Activated CD4-positive, alpha-beta T cell treated with anti-CD3 and anti-CD28 coated beads, Interleukin-2, amount 50 U/mL, for 16 hours (primary cell): ENCODE measurements at places on chromosomes 7 and 10.

- DNase-seq, result no peak
These were observed 47.2 kb downstream of the PWWP2B start for GRCh38 chr10:132443983-132444876.

DNA sequence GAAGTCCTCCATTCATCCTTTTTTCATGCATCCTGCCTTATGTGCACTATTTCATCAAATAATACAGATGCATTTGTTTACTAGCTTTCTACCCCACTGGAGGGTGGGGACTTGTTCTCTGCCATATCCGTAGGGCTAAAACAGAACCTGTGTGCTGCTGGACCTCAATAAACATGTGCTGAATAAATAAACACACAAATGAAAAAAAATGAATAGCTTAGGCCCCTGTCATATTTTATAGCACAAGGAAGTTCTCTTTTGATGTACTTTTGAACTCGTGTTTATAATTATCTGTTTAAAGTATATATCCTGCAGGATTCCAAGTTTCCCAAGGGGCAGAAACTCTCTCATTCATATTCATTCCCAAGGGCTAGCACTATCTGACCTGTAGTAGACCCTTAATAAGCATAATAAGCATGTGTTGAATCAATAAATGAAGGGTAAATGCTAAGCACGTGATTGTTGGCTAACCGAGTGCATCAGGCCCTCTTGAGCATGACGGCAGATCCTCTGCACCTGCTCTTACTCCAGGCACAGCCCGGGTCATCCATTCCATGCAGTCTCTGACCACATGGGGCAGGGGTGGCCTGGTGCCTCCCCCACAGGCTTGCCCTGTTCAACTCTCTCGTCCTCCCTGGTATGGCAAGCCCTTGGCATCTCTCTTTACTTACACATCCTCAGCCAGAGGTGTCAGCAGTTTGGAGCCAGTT is 474.1 kb upstream of the ZMIZ1 start:
- DNase-seq, result no peak

GRCh38 chr7:91875851-91876250 is 4.7 kb downstream of the MTERF1 start:
- no peak for DNase-seq

- peak; percentile 54 for DNase-seq
These were observed 23.6 kb downstream of the CEP41 start for GRCh38 chr7:130417213-130417612.

DNA sequence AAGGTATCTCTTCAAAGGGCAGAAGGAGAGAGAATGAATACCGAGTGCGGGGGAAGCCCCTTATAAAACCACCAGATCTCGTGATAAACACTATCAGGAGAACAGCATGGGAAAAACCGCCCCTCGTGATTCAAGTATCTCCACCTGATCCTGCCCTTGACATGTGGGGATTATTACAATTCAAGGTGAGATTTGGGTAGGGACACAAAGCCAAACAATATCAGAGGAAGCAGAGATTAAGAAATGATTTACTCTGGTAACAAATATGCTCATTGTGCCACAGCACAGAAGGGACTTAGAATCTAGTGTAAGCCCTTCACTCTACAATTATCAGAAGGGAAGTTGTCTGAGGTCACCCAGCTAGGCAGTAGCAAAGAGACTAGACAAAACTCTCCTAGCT is 40.1 kb upstream of the ZNRF2 start:
- no peak for DNase-seq

DNA sequence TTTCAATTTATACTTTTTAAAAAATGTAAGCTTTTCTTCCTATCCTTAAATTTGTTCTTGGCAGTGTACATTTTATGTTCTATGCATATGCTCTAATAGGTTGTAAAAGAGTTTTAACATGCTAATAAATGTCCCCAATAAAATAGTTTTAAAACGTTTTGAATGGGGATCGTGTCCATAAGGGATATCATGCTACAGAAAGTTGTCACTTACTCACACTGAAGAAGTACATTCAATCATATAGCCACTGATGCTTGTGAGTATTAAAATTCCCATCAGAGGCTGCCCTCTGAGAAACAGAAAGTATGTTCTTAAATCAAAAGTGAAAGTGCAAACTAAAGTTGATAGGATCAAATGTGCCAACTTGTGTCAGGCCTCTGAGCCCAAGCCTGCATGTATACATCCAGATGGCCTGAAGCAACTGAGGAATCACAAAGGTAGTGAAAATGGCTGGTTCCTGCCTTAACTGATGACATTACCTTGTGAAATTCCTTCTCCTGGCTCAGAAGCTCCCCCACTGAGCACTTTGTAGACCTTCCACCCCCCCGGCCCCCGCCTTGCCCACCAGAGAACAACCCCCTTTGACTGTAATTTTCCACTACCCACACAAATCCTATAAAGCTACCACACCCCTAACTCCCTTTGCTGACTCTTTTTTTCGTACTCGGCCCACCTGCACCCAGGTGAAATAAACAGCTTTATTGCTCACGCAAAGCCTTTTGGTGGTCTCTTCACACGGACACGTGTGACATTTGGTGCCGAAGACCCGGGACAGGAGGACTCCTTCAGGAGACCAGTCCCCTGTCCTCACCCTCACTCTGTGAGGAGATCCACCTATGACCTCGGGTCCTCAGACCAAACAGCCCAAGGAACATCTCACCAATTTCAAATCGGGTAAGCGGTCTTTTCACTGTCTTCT is 877 bp upstream of the NOD1 start:
- DNase-seq, result peak; percentile 66

DNA sequence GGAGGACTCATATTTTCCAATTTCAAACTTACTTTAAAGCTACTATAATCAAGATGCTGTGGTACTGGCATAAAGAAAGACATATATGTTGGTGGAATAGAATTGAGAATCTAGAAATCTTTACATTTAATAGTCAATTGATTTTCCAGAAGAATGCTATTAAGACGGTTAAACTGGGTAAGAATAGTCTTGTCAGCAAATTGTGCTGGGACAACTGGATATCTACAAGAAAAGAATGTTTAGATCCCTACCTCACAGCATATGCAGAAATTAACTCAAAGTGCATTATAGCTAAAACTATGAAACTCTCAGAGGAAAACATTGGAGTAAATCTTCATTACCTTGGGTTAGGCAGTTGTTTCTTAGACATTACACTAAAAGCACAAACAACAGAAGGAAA is 203.3 kb downstream of the SDK1 start:
- DNase-seq, result no peak

- DNase-seq, result no peak
These were observed 11.4 kb downstream of the FAM200A start for GRCh38 chr7:99540542-99540941.

DNA sequence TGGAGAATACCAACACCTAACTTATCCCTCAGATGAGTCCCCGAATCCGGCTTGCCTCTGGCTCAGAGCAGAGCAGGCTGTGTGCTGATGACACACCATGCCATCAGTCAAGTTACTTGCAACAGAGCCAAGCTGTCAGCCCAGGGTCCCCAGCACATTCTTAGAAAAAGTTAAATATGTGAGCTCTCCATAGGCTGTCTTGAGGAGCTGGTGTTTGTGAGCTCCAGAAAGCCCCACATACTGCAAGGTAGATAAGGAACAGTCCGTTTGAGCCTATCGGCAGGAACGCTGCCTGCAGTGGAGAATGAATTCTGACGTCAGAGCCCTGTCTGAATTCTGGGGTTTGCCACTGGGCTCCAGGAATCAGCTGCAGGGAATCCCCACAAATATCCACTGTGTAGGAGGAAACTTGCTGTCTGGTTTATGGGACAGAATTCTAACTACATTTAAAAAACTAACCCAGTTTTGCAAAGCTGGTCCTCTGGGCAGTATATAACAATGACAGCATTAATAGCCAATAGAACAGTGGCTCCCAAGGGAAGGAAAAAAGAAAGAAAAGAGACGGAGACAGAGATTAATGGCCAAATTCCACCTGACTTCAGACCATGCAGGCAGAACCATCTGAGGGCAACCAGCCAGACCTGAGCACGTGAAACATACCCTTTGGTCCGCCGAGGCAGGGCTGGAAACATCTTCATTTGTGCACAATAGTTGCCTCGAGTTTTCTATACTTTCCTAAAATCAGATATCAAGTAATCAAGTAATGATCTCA is 3.6 kb downstream of the SFXN4 start:
- DNase-seq, result no peak

GRCh38 chr10:15841696-15842095 is 18.6 kb downstream of the MINDY3 start:
- DNase-seq, result no peak

DNA sequence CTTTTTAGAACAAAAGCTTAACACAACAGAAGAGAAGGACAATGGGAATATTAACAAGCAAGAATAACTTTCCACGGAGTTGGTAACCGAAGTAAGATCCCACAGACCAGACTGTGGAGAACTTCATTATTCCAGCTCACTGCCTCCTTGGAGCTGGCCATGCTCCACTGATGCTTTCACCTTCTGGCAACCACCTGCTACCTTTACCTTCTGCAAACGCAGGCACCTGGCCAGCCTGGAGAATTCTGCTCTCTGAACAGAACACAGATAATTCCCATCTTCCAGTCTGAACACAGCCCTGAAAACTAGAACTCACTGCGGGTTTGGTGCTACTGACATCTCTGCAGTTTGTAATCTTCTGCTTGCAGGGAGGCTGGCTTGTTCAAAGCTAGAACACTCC is 66.5 kb downstream of the JAZF1 start:
- no peak for DNase-seq

DNA sequence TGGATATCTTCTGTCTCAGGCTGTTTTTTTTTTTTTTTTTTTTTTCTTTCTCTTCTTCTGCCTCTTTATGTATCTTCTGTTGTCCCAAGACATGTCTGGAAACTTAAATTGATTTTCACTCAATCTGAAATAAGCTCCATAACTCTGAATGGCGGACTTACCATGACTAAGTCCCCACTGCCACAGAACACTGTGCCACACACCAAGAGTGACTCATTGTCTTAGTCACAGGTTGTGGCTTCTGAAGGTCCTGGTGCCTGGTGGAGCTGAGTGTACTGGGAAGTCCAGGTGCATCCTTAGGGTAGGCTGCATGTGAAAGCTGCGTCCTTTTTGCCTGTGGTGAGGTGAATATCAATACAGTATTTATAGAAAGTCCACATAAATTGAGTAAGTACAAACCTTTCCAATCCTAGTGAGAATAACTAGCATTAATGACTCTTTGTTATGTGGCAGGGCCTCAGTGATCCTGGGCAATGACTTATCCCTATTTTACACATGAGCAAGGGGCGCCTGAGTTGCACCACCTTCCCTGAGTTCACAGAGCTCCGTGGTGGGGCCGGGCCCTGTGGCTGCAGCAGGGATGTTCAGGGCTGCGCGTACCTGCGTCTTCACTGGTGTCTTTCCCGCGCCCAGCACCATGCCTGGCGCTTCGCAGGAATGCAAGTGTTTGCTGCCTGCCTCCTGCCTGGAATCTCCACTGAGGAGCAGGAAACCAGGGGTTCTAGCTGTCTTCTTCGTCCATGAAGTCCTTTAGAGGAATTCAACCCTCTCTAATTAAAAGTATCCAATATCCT is 4.3 kb downstream of the PFKP start:
- DNase-seq, result peak; percentile 79

- DNase-seq, result no peak
These were observed 2.4 kb downstream of the PMPCB start for GRCh38 chr7:103299660-103300059.

- no peak for DNase-seq
These were observed 12.0 kb downstream of the MTG1 start for GRCh38 chr10:133405844-133406527.

- no peak for DNase-seq
These were observed 165.4 kb downstream of the GLI3 start for GRCh38 chr7:42071372-42072261.

DNA sequence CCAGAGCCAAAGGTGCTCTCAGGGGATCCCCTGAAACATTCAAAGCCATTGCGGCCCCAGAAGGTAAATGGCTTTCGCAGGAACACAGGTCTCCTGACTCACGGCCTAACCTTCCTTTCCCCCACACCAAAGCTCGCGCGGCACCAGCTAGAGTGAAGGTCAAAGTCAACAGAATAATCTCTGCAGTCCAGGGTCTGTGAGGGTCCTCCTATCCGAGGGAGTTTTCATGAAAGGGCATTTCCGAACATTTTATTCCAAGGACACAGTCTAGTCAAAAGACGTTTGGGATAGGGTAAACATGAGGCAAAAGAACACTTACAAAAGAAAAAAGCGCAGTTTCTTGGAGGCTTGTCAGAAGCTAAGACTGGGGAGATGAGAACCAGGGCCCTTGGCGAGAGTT is 559 bp upstream of the STEAP2 start:
- no peak for DNase-seq

DNA sequence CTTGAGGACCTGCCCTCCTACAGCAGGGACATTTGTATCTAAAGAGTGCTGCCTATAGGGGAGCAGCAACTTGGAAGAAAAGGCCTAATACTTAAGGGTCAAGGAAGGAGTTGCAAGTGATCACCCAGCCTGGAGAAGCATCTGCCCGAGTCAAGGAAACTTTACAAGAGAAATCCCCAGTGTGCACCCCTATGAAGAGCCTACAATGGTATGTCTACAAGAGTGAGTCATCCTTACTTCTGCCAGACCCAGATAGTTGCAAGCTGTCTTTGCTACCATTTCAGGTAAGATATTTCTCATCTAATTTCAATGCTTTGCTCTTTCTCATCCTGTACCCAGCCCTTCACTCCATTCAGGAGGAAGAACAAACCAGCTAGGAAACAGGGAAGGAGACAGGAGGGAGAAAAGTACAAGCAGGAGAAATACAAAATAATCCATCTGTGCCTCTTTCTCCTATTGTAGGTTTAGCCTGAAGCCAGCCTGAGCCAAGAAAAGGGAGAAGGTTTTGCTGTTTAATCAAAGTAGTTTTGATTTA is 34.4 kb upstream of the AGR3 start:
- DNase-seq, result no peak

GRCh38 chr7:24733414-24734060 is 23.7 kb downstream of the GSDME start:
- no peak for DNase-seq

DNA sequence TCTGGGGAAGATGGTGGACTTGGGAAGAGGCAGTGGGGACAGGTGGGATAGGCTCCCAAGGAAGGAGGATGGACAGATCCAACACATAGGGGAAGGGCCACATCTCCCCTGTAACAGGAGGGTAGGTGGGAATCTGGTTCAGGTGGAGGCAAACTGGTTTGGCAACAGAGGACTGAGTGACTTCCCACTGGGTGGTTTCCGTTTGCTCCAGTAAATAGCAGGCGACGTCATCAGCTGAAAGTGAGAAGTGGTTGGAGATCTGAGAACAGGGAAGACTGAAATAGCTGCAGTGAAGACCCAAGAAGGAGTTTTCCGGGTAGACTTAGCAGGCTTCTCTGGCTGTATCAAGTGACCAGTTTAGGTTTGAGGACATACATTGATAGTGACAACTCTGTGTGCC is 504.4 kb downstream of the GALNT17 start:
- no peak for DNase-seq

DNA sequence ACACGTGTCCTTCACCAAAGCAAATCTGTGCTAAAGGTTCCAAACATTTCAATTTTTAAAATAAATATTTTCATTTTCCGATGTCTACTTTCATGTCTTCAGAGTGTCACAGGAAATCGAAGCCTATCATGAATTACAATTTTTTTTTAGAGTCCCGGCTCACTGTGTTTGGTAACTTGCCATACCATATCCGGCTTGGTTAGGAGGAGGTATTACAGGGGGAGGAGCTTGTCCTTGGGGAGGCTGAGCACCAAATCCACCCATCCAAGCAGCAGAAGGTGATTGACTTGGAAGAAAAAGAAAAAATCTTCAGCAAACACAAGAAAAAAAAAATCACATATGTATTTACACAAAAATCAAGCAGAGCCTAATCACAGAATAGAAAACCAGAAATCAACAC is 21.3 kb downstream of the TIAL1 start:
- peak; percentile 26 for DNase-seq
